Activated CD4-positive, alpha-beta T cell treated with anti-CD3 and anti-CD28 coated beads, Interleukin-2, amount 50 U/mL, for 1 hour (primary cell): ENCODE measurements at places on chromosomes 12 and 14.

- no peak for DNase-seq
Measured at GRCh38 chr12:22332202-22332601, 2.3 kb downstream of the ST8SIA1 start.

- DNase-seq: no peak
Measured at GRCh38 chr14:54537651-54538050, 27.9 kb downstream of the CGRRF1 start.

- DNase-seq: peak; percentile 67
Measured at GRCh38 chr12:51590347-51591015, 552 bp upstream of the SCN8A start.

GRCh38 chr14:38363217-38363616, 107.3 kb upstream of the CLEC14A start:
- no peak for DNase-seq

DNA sequence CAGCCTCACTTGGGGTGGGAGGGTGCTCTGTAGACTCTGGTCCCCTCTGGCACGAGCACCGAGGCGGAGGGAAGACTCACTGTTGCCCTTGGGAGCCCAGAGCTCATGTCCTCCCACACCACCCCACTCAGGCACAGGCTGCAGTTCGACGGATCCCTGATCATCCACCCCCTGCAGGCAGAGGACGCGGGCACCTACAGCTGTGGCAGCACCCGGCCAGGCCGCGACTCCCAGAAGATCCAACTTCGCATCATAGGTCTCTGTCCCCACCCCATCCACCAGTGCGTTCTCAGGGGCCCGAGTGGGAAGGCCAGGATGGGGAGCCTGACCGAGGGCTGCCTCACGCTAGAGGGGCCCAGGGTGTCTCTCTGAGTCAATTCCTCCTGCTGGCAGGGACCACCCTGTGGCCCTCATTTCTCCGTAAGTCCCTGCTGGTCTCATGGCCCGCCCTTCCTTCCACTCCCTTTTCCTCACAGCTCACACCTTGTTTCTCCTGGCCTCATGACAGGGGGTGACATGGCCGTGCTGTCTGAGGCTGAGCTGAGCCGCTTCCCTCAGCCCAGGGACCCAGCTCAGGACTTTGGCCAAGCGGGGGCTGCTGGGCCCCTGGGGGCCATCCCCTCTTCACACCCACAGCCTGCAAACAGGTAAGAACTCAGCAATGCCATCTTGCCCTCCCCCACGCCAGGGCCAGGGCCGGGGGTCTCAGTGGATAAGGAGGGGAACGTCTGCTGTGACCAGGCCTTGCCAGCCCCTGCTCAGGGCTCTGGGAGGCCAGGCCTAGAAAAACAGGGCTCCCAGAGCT, 27.0 kb downstream of the PAPLN start:
- DNase-seq: no peak

DNA sequence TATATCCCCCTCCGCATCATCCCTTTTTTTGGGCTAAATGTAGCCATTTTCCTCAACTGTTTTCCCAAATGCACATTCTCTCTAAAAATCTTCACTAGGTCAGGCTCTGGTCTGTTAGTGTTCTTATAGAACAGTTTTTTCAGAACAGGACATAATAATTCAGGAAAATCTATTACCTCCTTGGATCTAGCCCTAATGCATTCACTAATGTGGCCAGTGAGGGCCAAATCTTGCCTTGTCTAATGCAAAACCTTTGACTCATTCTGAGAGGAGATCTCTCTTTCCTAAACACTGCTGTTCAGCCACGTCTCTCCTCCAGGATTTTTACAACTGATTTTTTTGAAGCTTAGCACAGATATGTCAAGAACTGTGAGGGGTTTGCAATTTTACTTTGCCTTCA, 15.5 kb downstream of the C14orf132 start:
- DNase-seq: no peak

GRCh38 chr12:52149182-52149641, 42.6 kb downstream of the KRT80 start:
- DNase-seq: no peak

- no peak for DNase-seq
Measured at GRCh38 chr12:85457016-85457415, 177.0 kb downstream of the ALX1 start.

DNA sequence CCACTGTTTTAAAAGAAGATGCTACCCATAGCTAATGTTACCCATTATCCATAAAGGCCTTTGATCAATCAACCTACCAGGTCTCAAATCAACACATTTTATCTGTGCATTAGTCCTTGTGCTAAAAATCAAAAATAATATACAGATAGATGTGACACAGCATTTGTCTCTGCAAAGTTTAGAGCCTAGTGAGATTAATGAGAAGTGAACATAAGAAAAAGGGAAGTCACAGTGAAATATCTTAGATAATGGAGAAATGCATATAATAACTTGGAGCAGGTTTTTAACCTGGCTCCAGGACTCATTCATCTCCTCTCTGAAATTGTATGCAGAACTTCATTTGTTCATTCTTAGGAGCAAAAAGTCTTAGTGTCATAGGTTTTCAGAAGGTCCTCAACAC, 7.2 kb downstream of the PDE3A start:
- no peak for DNase-seq

- no peak for DNase-seq
Measured at GRCh38 chr14:39232554-39233415, 930 bp upstream of the MIA2 start.

DNA sequence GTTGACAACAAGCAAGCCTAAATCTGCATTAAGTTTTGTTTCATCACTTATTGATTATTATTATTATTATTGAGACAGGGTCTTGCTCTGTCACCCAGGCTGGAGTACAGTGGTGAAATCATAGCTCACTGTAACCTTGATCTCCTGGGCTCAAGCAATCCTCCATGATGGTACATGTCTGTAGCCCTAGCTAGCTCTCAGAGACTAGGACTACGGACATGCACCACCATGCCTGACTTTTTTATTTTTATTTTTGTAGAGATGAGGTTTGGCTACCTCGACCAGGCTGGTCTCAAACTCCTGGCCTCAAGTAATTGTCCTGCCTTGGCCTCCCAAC, 35.7 kb upstream of the STK38L start:
- no peak for DNase-seq

DNA sequence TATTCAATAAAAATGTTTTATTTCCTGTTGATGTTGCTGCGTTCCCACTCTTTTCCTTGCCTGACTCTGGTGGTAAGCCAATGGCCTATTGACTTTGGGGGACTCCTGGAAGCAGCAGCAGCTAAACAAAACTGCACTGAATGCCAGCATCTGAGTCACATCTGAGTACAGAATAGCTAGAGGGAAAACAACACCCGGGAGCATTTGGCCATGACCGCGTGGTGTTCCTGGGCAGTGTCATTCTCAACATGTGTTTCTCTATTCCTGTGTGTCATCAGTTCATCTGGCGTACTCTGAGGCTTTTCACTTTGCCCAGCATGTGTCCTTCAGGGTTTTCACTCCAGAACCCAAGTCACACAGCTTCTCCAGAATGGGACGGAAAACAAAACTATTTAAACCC, 238.8 kb downstream of the PAWR start:
- DNase-seq: no peak

DNA sequence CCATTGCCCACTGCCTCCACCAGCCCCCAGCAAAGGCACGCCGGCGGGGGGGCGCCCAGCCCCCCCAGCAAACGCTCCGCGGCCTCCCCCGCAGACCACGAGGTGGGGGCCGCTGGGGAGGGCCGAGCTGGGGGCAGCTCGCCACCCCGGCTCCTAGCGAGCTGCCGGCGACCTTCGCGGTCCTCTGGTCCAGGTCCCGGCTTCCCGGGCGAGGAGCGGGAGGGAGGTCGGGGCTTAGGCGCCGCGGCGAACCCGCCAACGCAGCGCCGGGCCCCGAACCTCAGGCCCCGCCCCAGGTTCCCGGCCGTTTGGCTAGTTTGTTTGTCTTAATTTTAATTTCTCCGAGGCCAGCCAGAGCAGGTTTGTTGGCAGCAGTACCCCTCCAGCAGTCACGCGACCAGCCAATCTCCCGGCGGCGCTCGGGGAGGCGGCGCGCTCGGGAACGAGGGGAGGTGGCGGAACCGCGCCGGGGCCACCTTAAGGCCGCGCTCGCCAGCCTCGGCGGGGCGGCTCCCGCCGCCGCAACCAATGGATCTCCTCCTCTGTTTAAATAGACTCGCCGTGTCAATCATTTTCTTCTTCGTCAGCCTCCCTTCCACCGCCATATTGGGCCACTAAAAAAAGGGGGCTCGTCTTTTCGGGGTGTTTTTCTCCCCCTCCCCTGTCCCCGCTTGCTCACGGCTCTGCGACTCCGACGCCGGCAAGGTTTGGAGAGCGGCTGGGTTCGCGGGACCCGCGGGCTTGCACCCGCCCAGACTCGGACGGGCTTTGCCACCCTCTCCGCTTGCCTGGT, at the start of gene CDKN1B:
Gene CDKN1B, plus strand, starts transcription at position 576 of the 793 bp plus-strand sequence. CDS start 472 bp downstream, outside the sequence.
- peak; percentile 84 for DNase-seq

DNA sequence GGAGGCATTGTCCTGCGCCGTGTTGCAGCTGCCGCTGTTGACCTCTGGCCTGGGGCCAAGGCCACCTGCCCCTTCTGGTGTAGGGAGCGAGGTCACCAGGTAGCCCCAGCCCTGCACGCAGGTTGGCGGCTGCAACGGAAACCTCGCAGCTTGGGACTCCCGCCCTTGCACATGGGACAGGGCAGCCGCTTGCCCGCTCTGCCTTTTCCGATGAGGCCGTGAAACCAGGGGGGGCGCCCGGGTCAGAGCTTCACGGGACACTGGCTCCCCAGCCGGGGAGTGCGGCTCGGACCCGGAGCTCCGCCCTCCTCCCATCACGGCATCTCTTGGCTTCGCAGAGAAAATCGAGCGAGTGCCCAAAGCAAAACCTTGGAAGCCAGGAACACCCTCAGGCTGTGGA, 25.4 kb downstream of the DNAH10 start:
- DNase-seq: no peak

DNA sequence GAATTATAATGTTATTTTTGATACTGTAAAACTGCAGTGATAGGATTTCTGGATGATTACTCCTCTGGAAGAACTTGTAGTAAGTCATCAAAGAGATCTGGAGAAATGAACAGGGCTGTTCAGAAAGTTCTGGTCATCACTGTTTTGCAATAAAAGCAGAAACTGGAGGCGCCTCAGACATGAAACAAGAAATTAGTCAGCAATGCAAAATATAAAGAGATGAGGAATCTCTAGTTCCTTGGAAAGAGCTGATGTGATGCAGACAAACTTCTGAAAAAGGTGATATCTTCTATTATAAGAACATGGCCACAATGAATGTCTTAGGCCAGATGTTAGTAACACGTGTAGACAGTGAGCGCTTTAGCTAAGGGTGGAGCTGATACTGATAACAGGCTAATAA, 9.5 kb downstream of the ACIN1 start:
- no peak for DNase-seq

- DNase-seq: no peak
Measured at GRCh38 chr12:58434726-58435125, 485.6 kb downstream of the LRIG3 start.

- no peak for DNase-seq
Measured at GRCh38 chr14:23446291-23446851, 10.9 kb upstream of the MYH7 start.

GRCh38 chr12:118368821-118369220, 3.9 kb downstream of the TAOK3 start:
- no peak for DNase-seq
